ENCODE measurements at places on chromosomes 16 and 17.

DNA sequence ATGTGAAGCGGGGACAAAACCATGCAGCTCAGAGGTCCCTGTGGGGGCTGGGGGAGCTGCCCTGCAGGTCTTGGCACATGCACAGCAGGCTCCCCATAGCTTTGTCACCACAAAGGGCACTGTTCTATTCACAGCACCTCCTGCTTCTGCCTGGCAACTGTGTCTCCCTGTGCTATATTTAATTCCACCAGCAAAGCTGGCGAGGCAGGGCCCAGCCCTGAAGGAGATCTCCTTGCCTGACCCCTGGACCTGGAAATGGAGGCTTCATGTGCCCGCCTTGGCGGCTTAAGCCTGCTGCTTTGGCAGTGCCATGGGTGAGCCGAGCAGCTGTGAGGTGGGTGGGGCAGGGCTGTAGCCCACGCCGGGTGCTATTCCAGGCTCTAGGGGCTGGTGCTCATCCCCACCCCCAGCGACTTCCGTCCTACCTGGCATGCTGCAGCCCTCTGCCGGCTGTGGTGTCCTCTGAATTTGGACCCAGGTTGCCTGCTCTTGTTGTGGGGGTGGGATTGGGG, 6.8 kb downstream of the LDHD start:
- DNase-seq = no peak
- H3K27me3 ChIP-seq = no peaks in the 10 kb centered on the region
- no peaks in the 10 kb centered on the region for H3K36me3 ChIP-seq
- no peak overlapping the region for H3K4me3 ChIP-seq
- peaks cover 2% of the 10 kb centered on the region for H3K4me1 ChIP-seq
- H3K27ac ChIP-seq = no peak overlapping the region

DNA sequence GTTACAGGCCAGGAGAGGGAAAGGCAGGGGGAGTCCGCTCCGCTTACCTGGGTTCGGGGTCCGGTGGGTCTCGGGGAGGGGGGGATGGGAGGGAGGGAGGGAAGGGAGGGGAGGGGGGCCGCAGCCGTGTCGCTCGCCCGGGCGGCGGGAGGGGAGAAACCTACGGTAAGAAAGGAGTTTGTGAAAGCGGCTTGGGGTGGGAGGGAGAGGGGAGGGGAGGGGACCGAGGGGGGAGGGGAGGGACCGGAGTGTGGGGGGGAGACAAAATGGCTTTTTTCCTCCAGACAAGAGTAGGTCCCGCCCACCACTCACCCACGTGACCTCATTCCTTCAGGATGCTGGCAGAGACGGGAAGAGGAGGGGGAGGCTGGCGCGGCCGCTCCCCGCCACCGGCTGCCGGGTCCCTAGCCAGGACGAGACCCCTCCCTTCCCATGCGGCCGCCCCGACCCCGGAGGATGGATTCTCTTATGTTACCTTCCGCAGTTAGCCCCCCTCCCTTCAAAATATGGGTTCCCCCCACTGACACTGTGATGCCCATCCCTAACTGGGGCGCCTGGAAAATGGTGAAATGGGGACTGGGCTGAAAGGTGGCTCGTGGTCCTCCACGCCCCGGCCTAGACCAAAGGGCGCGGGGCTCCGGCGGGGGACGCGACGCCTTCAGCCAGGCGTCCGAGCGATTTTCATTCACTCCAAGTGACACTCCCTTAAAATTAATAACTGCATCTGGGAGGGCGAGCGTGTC, at the start of gene PCGF2:
Gene PCGF2 (minus strand): TSS at position 188 of the 743 bp plus-strand sequence. CDS start 7,934 bp downstream, outside the sequence.
- peaks cover 22% of the 10 kb centered on the region for H3K4me1 ChIP-seq
- no peaks in the 10 kb centered on the region for H3K36me3 ChIP-seq
- no peaks in the 10 kb centered on the region for H3K27me3 ChIP-seq
- DNase-seq = peak; percentile 98
- H3K4me3 ChIP-seq = peak within 1 kb of the TSS; percentile 94
- H3K27ac ChIP-seq = peak within 1 kb of the TSS; percentile 91

DNA sequence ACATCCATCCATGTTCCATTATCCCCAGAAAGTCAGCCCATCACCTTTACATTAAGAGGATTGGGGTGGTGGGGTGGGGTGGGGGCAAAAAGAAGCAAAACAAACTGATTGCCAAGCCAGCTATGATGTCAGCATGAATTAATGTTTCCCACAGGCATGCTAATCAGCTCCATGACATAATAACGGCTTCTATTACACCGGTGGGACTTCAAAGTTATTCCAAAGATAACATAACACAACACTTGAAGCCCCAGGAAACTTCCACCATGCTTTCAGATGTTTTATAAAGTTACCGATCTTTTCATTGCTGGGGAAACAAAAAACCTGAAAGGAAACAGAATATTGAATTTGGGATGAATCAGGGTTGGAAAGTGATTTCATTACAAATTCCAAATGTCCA, 155.9 kb upstream of the IRX5 start:
- H3K27ac ChIP-seq = no peak overlapping the region
- H3K36me3 ChIP-seq = no peaks in the 10 kb centered on the region
- no peaks in the 10 kb centered on the region for H3K4me1 ChIP-seq
- no peak overlapping the region for H3K4me3 ChIP-seq

GRCh38 chr17:64063766-64064224, 43.4 kb upstream of the ICAM2 start:
- no peak overlapping the region for H3K4me3 ChIP-seq
- peak; percentile 91 for DNase-seq
- H3K4me1 ChIP-seq = peaks cover 3% of the 10 kb centered on the region
- H3K27ac ChIP-seq = no peak overlapping the region

DNA sequence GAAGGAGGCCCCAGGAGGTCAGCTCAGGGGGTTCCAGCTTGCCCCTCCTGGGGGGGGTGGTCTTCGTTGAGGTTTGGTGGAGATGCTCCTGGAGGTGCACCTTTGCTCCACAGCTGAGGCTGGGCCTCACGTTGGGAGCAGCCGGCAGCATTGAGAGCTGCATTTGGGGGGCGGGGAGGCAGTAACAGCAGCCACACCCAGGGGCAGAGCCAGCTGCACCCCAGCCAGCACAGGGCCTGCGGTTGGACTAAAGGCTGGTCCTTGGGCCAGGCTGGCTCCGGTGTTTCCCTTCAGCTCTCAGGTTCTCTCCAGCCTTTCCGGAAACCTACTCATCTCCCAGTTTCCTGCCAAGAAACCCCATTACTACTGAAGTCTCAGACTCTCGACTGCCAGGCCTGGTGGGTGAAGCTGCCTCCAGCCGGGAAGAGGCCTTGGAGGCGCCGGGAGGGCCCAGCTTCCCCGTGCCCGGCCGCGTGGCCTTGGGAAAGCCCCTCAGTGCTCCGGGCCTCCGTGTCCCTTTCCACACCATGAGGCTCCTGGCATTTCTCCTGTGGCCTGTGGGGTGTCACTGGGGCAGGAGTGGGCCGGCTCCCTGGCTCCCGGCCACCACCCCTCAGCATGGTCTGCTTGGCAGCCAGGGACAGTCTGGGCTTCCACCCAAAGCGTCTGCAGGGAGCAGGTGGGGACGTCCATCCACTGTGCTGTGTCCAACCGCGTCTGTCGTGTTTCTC, 14.0 kb upstream of the BAIAP2 start:
- H3K36me3 ChIP-seq = no peaks in the 10 kb centered on the region
- no peaks in the 10 kb centered on the region for H3K27me3 ChIP-seq
- no peak overlapping the region for H3K4me3 ChIP-seq
- no peaks in the 10 kb centered on the region for H3K4me1 ChIP-seq
- no peak overlapping the region for H3K27ac ChIP-seq
- DNase-seq = no peak

- no peaks in the 10 kb centered on the region for H3K36me3 ChIP-seq
- no peak overlapping the region for H3K4me3 ChIP-seq
- DNase-seq = no peak
Measured at GRCh38 chr16:85502357-85502756, 110.8 kb upstream of the GSE1 start.

DNA sequence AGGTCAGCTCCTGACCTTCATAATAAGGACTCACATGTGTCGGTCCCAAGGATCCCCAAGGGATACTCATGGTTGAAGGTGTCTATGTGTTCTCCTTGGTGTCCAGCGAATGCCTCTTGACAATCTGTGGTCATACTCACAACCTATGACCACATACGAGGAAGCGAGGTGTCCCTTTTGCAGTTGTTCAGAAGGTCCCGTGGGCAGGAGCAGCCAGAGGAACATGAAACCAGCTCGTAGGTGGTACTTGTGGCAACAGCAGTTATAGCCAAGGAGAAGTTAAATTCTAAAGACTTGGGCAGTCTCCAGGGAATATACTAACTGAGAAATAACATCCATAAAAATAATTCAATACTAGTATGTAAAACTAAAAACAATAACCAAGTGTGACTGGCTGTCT, 685.3 kb downstream of the WWOX start:
- H3K27ac ChIP-seq = no peak overlapping the region
- no peaks in the 10 kb centered on the region for H3K4me1 ChIP-seq
- no peak for DNase-seq
- H3K27me3 ChIP-seq = no peaks in the 10 kb centered on the region

- no peak for DNase-seq
- H3K4me3 ChIP-seq = no peak overlapping the region
- H3K27me3 ChIP-seq = no peaks in the 10 kb centered on the region
- peaks cover 9% of the 10 kb centered on the region for H3K4me1 ChIP-seq
- no peak overlapping the region for H3K27ac ChIP-seq
Measured at GRCh38 chr16:67930191-67930590, 1.5 kb downstream of the CTRL start.

DNA sequence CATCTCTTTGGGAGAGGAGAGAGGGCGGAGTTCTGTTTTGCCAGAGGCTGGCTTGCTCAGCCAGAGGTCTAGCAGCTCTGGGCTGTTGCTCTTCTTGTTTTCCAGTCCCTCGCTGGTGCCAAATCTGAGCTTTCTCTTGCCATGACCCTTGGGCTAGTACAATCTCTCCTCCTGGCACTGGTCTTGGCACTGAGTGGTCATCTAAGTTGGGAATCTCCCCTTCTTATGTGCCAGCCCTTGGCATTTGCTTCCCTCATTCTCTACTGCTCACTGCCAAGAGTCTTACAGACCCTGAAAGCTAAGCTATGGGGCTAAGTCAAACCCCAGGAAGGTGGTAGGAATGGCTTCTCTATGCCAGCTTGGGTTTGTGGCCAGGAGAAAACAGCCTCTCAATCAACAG, 148.6 kb downstream of the SHISA6 start:
- H3K27ac ChIP-seq = no peak overlapping the region
- no peaks in the 10 kb centered on the region for H3K27me3 ChIP-seq
- H3K4me1 ChIP-seq = no peaks in the 10 kb centered on the region
- no peak overlapping the region for H3K4me3 ChIP-seq
- DNase-seq = no peak

- no peak for DNase-seq
- no peaks in the 10 kb centered on the region for H3K36me3 ChIP-seq
- H3K4me1 ChIP-seq = peaks cover 5% of the 10 kb centered on the region
- no peak overlapping the region for H3K4me3 ChIP-seq
- H3K27ac ChIP-seq = no peak overlapping the region
Measured at GRCh38 chr16:14131774-14132695, 60.9 kb downstream of the MRTFB start.

- no peaks in the 10 kb centered on the region for H3K27me3 ChIP-seq
- no peaks in the 10 kb centered on the region for H3K36me3 ChIP-seq
- no peak overlapping the region for H3K27ac ChIP-seq
- DNase-seq = no peak
- no peak overlapping the region for H3K4me3 ChIP-seq
Measured at GRCh38 chr16:81567987-81568748, 123.6 kb downstream of the CMIP start.
